ENCODE measurements at places on chromosomes 1 and 21. TPM values are rescaled to one million over a fixed set of nuclear protein-coding genes. Genes with fewer than 3 reads are reported as not detected.
A peak's percentile ranks its signal among the peaks of the same experiment; 100 is the strongest.

TIAM1 gene
- 38.5 TPM for total RNA-seq

GBP4 gene
- 34.2 TPM for total RNA-seq

DNA sequence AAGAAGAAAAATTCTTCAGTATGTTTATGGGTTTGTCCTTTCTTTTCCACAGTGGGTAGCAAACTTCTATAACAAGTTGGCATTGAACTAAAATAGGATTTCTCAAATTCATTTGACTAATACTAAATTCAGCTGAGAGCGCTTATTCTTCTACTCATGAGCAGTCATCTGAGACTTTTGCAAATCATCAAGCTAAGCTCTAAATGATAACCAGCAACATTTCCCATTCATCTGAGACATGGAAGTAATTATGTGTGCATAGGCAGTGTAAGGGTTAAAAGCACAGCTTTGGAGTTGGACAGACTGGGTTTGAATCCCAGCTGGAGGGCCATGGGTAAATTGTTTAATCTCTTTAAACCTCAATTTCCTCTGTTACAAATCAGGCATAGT, 18.3 kb upstream of the CNR2 start:
- no peaks in the 10 kb centered on the region for H3K4me1 ChIP-seq
- H3K27me3 ChIP-seq: no peaks in the 10 kb centered on the region
- no peak overlapping the region for H3K4me3 ChIP-seq
- no peak overlapping the region for H3K27ac ChIP-seq

- peak; percentile 0 for DNase-seq
- H3K27me3 ChIP-seq: no peaks in the 10 kb centered on the region
- H3K36me3 ChIP-seq: peaks cover 6% of the 10 kb centered on the region
- no peak overlapping the region for H3K27ac ChIP-seq
Measured at GRCh38 chr1:228346731-228347130, 59.9 kb downstream of the TRIM11 start.

DNA sequence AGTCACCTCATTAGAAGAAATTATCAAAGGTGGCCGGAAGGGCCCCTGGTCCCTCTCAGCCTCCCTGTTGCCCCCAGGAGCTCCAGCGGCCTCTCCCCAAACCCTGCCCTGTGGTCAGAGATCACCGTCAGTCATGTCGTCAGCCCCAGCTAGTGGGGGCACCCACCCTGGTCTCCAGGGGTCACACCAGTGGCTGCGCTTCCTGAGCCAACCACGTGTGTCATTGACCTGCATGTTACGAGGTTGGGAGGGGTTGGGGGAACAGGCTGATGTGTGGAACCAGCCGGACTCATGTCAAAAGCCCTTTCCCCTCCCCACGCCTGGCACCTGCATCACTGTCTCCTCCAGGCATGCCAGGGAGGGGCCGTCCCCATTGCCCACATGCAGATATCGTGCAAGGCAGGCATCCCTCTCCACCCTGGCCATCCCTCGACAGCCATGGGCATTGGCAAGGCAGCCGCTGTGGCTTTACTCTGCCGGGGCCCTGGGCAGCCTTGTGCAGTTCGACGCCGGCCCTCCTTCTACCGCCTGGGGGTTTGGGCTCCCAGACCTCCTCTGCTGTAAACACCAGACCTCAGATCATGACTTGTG, 128.7 kb downstream of the CRYAA start:
- no peak for DNase-seq
- H3K27ac ChIP-seq: no peak overlapping the region
- H3K4me1 ChIP-seq: no peaks in the 10 kb centered on the region
- no peak overlapping the region for H3K4me3 ChIP-seq
- no peaks in the 10 kb centered on the region for H3K27me3 ChIP-seq

GRCh38 chr1:67465375-67465774, 35.2 kb upstream of the SERBP1 start:
- H3K36me3 ChIP-seq: no peaks in the 10 kb centered on the region
- peaks cover 1% of the 10 kb centered on the region for H3K27me3 ChIP-seq
- no peak overlapping the region for H3K27ac ChIP-seq
- DNase-seq: no peak
- H3K4me1 ChIP-seq: no peaks in the 10 kb centered on the region
- no peak overlapping the region for H3K4me3 ChIP-seq

GRCh38 chr21:44437371-44437695, 18.0 kb upstream of the LRRC3 start:
- H3K27me3 ChIP-seq: no peaks in the 10 kb centered on the region
- no peaks in the 10 kb centered on the region for H3K4me1 ChIP-seq
- no peaks in the 10 kb centered on the region for H3K36me3 ChIP-seq
- H3K4me3 ChIP-seq: no peak overlapping the region
- no peak for DNase-seq
- H3K27ac ChIP-seq: no peak overlapping the region

GRCh38 chr1:153647346-153647714, 11.2 kb upstream of the SNAPIN start:
- H3K4me3 ChIP-seq: no peak overlapping the region
- H3K36me3 ChIP-seq: peaks cover 54% of the 10 kb centered on the region
- DNase-seq: no peak
- H3K27ac ChIP-seq: peak overlapping the region; percentile 74
- H3K4me1 ChIP-seq: peaks cover 61% of the 10 kb centered on the region

All from activated CD8-positive, alpha-beta T cell treated with anti-CD3 and anti-CD28 coated beads for 36 hours (primary cell).